ENCODE measurements at places on chromosomes 7 and 10.
A peak's percentile ranks its signal among the peaks of the same experiment; 100 is the strongest.

GRCh38 chr7:134051020-134051419 lies 76.1 kb upstream of the LRGUK start:
- DNase-seq = no peak

DNA sequence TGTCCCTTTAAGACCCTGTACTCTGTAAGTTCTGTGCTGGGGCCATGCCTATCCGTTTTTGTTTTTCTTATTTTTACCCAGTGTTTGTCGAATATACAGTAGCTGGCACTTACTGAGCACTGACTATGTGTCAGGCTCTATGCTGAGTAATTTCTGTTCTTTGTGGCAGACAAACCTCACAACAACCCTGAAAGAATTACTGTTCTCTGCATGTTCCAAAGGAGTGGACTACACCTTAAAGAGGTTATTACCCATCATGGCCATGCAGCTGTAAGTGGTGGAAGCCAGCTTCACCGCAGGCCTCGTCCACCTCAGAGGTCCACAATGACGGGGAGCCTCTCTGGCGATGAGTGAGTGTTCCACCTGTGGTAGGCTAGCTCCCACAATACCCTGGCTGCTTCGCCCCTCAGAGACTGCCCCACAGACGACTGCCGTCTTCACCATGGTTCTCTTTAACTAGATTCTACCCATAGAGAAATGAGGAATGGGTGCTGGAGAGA lies 30.1 kb upstream of the RBM20 start:
- no peak for DNase-seq

GRCh38 chr7:26515314-26515842 lies 223.7 kb downstream of the SNX10 start:
- no peak for DNase-seq

GRCh38 chr7:2633538-2634266 lies 1.9 kb downstream of the TTYH3 start:
- DNase-seq = no peak

- DNase-seq = no peak
Measured at GRCh38 chr10:31647861-31648260, 280.8 kb downstream of the ARHGAP12 start.

- no peak for DNase-seq
Measured at GRCh38 chr10:130360826-130361311, 224.7 kb downstream of the GLRX3 start.

GRCh38 chr10:17606547-17607040 lies 10.6 kb downstream of the HACD1 start:
- DNase-seq = no peak

- no peak for DNase-seq
Measured at GRCh38 chr10:74300666-74301065, 149.6 kb downstream of the ADK start.

DNA sequence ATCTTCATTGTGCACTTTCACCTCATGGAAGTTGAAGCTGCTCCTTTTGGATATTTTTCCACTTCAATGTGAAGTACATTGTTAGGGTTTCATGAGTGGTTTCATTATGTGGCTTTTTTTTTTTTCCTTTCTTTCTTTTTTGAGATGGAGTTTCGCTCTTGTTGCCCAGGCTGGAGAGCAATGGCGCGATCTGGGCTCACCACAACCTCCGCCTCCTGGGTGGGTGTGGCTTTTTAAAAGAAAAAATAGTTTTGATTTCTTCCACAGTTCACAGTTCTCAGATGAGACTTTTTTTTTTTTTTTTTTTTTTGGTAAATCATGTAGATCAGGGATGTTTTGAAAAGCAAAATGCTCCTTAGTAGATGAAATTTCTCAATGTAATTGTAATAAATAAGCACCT lies 652.3 kb upstream of the ANKRD30A start:
- DNase-seq = no peak

DNA sequence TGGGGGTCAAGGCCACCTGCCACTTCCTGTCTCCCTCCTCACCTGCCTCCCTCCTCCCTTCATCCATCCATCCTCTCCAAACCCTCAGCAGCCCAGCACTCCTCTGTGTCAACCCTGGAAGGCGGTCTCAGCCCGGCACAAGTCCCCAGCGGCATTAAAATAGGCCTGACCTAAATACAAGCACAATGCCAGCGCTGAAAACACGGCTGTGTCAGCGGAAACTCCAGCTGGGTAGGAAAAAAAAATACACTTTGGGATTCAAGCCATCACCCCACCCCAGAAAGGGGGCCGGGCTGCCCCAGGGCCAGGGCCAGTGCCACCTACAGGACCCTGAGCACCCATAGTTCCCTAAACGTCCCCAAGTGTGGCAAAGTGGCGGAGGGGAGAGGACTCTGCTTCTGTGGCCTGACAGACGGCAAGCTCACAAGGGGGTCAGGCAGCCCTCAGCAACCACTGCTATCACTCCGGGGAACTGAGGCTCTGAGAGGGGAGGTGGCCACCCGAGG lies 22.7 kb upstream of the GTF2IRD1 start:
- DNase-seq = no peak

- DNase-seq = no peak
Measured at GRCh38 chr7:148146346-148146745, 444.2 kb upstream of the C7orf33 start.

GRCh38 chr7:129210989-129211312 lies 13.9 kb upstream of the AHCYL2 start:
- DNase-seq = no peak

DNA sequence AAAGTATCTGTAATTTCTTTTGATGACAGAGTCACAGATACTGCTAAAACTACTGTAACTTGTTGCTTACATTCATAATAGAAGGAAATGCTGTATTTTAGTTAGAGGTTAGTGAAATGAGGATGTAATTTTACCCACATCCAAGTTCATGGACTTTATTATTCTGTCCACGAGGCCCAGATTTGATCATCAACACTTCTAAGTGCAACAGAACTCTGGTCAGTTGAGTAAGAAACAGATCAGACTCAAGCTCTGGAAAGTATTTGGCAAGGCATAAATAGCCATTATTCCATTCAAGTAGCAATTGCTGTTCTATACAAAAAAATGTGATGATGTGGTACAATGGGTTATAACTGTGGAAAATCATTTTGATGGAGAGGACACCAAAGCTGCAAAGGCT lies 22.3 kb downstream of the ACADSB start:
- DNase-seq = no peak

- no peak for DNase-seq
Measured at GRCh38 chr10:131938681-131939080, 37.9 kb downstream of the PPP2R2D start.

GRCh38 chr10:43111101-43111500 lies 27.1 kb upstream of the CSGALNACT2 start:
- DNase-seq = no peak

DNA sequence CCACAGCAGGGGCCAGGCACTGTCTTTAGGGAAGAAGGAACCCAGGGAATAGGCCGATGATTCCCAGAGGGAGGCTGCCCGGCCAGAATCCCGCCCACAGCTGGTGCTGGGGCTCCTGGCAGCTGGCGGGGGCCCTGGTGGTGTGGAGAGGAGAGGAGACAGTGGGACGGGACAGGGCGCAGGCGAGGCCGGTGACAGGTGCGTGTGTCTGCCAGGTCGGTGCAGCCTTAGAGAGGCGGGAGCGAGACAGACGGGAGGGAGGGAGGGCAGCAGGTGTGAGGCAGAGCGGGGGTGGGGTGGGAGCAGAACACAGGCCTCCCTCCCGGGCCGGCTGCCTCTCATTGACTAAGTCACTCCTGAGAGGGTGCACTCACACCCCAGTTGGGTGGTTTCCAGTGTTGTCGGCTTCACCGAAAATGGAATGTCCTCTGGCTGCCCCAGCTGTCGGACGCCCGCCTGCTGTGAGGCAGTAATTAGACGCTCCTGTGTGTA lies 55.2 kb downstream of the ELFN1 start:
- no peak for DNase-seq

DNA sequence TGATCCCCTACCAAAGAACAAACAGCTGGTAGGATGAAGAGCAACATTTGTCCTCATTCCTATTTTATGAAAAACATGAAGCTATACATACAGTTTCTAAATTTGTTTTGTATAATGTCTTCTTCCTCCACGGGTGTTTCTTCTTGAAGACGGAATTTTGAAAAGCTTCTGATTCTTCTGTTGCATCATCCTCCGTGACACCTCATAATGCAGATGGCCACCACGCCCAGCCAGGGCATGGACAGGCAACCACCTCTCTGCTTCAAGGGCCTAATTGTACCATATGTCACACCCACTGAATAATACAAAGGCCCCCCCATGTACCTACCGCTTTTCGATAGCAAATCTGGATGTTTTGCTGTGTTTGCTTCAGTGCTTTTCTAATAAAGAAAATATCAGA lies at the start of gene SUN3:
Gene SUN3 (minus strand): TSS at position 170 of the 400 bp plus-strand sequence. CDS start 169 bp downstream, at position 1.
- DNase-seq = no peak

- no peak for DNase-seq
Measured at GRCh38 chr10:95308389-95309302, 17.8 kb upstream of the PDLIM1 start.

- DNase-seq = peak; percentile 65
Measured at GRCh38 chr7:25069900-25070443, 55.1 kb downstream of the CYCS start.

DNA sequence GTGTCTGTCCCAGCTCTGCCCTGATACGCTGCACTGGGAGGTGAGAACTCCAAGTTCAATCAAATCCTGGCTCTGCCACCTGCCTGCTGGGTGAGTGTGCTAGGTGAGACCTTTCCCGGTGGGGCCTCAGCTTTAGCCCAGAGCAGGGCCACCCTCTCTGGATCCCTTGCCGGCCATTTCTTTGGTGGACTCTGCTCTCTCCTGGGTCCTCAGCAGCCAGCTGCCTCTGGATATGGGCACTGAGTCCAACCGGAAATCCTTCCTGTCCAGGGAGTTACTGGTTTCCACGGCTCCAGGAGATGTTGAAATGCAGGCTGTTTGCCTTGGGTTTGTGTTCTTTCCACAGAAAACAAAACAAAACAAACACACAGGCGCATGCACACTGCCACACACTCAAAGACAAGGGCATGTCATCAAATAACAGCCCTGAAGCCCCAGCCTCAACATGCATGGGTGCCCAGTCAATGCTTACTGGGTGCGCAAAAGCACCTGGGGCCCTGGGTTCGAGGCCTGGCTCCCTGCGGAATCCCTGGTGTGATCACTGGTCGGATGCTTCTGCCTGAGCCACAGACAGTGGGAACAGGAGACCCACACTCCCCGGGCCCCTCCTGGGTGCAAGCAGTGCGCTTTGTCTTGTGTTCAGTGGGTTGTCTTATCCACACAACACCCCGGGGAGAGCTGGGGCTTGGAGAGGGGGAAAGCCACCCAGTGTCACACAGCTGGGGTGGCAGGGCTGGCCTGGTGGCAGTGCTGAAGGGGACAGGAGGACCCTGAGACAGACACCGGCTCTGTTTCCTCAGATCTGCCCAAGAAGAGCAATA lies 33.1 kb downstream of the PPIF start:
- DNase-seq = peak; percentile 16

DNA sequence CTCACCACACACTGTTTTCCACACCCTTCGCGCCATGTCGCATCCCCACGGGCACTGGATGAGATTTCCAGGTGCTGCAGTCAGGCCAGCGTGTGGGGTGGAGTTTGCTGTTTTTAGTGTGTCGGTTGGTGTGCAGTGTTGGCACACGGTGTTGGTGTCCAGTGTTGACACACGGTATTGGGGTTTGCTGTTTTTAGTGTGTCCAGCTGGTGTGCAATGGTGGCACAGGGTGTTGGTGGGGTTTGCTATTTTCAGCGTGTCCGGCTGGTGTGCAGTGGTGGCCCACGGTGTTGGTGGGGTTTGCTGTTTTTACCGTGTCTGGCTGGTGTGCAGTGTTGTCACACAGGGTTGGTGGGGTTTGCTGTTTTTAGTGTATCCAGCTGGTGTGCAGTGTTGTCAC lies 20.1 kb upstream of the PRKAR1B start:
- DNase-seq = no peak

- DNase-seq = no peak
Measured at GRCh38 chr10:120997313-120997712, 146.2 kb downstream of the WDR11 start.
